AG04449 (cell line): ENCODE measurements at places on chromosomes 3 and 15.

GRCh38 chr15:73681856-73682599 lies 2.2 kb upstream of the CD276 start:
- DNase-seq = no peak

GRCh38 chr3:128784232-128784631 lies 58.2 kb downstream of the RAB7A start:
- no peak for DNase-seq

DNA sequence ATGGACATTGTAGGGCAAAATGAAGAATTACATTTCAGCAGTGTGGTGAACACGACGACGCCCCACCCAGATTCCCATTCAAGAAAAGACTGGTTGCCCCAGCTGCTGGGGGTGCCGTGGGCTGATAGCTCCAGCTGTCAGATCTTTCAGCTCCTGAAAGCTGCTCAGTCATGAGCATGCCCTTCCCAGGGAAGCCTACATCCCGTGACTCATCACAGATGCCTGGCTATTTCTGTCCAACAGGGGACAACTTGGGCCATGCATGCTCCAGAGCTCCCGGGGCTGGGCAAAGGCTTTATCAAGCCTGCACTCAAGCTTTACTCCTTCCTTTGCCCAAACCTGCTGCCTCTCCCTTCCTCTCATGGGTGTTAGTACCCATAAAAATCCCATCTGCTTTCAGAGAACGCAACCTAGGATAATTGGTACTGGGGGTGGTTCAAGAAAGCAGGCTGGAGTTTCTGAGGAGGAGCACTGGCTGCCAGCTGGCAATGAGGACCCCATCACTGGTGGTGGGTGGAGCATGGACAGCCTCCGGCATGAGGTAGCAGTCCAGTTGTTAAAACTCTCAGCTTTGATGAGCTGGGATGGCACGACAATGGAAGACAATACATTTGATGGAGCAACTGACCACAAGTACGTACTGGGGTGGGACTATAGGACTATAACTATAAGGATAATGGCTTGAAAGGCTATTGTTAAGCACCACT lies 16.4 kb upstream of the ST8SIA2 start:
- no peak for DNase-seq

GRCh38 chr3:183688874-183689273 lies 8.7 kb upstream of the YEATS2 start:
- no peak for DNase-seq

DNA sequence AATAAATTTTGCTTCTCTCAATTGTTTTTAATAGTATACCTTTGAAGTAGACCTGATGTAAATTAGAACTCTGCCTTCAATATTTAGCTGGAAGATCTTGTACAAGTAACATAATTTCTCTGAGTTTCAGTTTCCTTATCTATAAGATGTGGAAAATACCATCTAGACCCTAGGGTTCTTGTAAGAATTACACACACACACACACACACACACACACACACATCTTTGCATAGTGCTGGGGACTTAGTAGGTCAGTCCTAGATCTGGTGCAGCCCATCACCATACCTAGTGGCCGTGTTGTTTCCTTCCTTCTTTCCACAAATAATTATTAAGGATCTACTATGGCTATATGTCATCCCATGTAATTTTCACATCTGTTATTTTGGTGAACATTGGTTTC lies 11.0 kb downstream of the TRAT1 start:
- DNase-seq = no peak

GRCh38 chr3:129892486-129892856 lies 1.0 kb downstream of the TMCC1 start:
- no peak for DNase-seq

DNA sequence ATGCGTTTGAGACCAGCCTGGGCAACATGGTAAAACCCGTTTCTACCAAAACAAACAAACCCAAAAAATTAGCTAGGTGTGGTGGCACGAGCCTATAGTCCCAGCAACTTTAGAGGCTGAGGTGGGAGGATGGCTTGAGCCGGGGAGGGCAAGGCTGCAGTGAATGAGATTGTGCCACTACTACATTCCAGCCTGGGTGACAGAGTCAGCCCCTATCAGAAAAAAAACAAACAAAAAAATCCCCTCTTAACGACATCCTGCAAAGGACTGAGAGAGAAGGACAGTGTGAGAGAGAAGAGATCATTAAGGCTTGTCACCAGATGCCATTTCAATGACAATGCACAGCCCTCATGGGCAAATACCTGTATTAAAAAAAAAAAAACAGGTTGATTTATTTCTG lies 266.7 kb upstream of the ATP10A start:
- DNase-seq = no peak

DNA sequence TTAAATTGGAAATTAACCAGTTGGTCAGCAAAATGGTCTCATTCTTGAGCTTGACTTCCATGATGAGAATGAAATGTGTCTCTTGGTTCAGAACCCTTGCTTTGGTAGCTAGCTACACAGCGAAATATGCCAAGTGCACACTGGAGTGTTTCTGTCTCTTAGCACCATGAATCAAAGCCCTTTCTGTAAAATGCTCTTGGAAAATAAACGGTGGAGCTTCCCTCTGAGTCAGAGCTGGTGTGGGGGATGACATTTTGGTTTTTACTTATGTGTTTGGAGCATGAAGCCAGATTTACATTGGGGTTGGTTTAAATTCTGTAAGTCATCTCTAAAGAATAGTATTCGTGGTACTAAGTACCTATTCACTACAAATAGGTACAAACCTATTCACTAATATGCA lies 85.1 kb upstream of the NANOGP8 start:
- DNase-seq = no peak

- DNase-seq = no peak
Observed at GRCh38 chr3:54045061-54045815, 77.1 kb upstream of the CACNA2D3 start.
